ENCODE measurements at places on chromosomes 7 and 10.

- no peak for DNase-seq
Observed at GRCh38 chr7:26166684-26167266, 14.8 kb downstream of the NFE2L3 start.

DNA sequence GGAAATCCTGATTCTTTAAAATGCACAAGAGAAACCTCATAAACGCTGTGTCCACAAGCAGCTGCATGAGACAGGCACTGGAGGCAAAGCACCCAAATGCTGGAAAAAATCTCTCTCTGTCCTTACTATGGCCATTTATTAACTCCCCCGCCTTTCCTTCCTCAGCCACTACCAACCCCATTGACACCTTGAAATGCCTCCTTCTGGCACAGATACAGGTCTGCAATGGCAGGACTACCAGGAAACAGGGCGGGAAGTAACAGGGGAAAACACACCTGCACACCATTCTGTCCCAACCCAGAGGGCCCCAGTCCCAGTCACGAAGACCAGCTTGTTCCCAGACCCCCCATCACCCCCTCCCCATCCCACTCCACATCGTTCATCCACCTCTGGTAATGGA lies 224.3 kb downstream of the PARD3 start:
- DNase-seq = no peak

DNA sequence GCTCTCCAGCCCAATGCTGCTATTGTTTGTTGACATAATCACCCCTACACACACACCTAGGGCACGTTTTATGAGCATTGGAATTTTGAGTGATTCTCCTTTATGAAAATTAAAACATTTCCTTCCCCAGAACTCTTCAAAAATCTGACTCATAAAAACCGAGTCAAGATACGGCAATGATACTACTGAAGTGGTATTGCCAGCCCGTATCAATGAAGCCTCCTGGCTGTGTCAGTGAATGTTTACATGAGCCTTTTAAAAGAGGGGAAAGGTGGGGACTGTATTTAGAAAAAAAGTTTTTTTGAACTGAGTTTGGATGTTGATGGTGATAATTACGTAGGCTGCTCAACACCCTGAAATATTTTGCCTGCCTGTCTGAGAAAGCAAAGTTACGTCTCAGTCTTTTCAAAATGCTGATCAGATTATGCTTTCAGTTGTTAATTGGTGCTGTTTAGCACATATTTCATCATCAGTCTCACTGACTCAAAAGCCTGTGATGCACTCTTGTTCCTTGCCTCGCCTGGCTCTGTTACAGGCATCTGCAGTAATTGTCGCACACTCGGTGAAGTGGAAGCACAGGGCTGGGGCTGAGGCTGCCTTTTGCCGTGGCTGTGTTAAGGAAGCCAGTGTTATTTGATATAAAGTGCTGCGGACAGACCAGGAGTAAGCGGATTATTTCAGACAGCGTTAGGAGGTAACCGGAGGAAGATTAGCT lies 157.4 kb upstream of the TCF7L2 start:
- DNase-seq = peak; percentile 87

- DNase-seq = no peak
Observed at GRCh38 chr7:139482662-139483466, 609 bp downstream of the KLRG2 start.

GRCh38 chr7:134818613-134819345 lies 39.3 kb downstream of the CALD1 start:
- DNase-seq = no peak
